ENCODE measurements at places on chromosomes 2 and 18.

DNA sequence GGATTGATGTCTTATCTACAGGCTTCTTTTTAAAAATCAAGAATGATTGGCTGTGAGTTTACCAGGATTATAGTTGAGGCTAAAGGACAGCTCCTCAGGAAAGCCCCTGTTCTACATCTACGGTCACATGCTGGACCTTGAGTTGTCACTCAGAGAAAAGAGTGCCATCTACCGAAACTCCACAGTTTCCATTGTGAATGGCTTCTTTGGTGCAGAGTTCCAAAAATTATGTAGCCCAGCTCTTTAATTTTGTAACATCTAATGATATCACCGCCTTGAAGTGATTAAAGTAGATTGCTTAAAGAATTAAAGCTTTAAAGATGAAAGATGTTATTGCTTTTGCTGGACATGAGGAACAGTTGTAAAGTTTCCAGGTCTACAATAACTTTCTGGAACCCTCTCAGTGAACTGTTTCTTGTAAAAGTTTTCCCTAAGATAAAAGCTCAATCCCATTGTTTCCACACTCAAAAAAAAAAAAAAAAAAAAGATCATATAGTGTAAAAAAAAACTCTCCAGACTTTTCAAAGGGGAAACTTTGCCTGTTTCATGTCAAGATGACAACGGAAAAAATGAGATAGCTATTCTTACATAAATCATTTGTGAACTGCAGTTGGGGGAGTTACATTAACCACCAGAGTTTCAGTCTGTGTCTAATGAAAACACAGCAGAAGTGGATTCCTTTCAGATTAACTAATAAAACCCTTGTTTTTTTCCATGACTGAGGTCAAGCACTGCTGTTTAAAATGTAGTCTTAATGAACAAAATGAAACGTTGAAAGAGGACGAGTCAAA is 4.3 kb downstream of the COL3A1 start:
- DNase-seq = no peak

DNA sequence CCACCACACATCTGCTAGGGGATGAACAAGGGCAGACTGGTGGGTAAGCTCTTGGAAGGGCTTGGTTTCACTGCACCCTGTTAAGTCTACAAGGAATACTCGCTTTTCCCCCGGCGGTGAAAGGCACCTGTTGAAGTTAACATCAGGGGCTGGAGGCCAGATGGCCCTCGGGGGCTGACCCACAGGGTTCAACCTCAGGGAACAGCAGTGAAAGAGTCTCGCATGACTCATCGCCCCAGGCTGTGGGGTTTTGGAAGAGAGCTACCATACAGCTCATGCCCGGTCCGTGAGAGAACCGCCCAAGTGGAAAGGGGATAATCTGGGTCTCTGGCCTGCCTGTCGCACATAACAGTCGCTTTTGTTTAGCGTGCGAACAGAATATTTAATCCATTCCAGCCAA is 748.0 kb downstream of the DPP10 start:
- no peak for DNase-seq

GRCh38 chr2:59726228-59727120 is 827.0 kb downstream of the BCL11A start:
- no peak for DNase-seq

DNA sequence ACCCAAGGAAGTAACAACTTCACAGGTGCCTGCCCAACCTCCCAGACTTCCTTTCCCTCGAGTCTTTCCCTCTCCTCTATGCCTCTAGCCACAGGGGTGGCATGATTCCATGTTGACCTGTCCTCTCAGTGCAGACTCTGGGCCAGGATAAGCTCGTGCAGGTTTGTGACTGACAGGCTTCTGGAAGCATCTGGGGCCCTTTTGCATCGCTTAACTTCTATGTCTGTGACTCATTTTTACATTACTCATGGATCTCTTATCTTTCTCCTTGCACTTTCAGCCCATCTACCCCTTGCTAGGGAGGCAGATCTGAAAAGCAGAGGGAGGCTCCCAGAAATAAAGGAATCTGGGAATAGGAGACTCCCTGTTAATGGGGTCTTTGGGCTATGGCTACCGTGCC is 98.5 kb upstream of the RIOK3 start:
- DNase-seq = no peak

- DNase-seq = no peak
Observed at GRCh38 chr18:41955688-41956087, 654 bp downstream of the PIK3C3 start.

Data from NCI-H1105 treated with DMSO at 0.1 percent for 48 hours (cell line).